Activated CD8-positive, alpha-beta memory T cell treated with anti-CD3 and anti-CD28 coated beads, Interleukin-2, amount 10 ng/mL, durations not matched to agents 7 days and 5 days (primary cell): ENCODE measurements at places on chromosomes 12 and 14. TPM values are rescaled to one million over a fixed set of nuclear protein-coding genes. Genes with fewer than 3 reads are reported as not detected.
A peak's percentile ranks its signal among the peaks of the same experiment; 100 is the strongest.

DNA sequence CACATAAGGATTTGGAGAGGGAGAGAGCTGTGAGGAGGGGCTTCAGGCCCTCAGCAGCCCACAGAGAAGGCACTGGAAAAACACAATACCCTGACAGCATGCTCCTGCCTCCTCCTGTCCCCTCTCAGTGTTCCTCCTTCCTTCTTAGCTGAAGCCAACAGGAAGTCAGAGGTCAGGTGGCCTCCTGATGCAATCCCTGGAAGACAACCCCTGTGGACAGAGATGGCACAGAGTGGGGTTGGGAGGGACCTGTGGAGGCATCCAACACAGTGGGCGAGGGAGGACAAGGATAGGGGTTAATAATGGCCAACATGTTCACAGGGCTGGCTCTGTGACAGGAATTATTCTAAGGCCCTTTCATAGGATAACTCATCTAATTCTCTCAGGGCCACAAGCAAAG lies 15.4 kb upstream of the IFI27L2 start:
- DNase-seq: no peak
- no peak overlapping the region for H3K4me3 ChIP-seq
- peaks cover 14% of the 10 kb centered on the region for H3K27me3 ChIP-seq
- peaks cover 25% of the 10 kb centered on the region for H3K4me1 ChIP-seq

TAS2R30 gene
- total RNA-seq: 2.1 TPM

GRCh38 chr12:14962797-14963196 lies 1.4 kb upstream of the ARHGDIB start:
- DNase-seq: no peak
- peak overlapping the region; percentile 100 for H3K27ac ChIP-seq
- H3K36me3 ChIP-seq: peaks cover 39% of the 10 kb centered on the region
- H3K27me3 ChIP-seq: no peaks in the 10 kb centered on the region
- H3K4me3 ChIP-seq: peak overlapping the region; percentile 99
- peaks cover 33% of the 10 kb centered on the region for H3K4me1 ChIP-seq

GRCh38 chr14:66965831-66966230 lies 223.4 kb upstream of the GARIN2 start:
- H3K27ac ChIP-seq: no peak overlapping the region
- no peaks in the 10 kb centered on the region for H3K27me3 ChIP-seq
- H3K36me3 ChIP-seq: no peaks in the 10 kb centered on the region

TMEM253 gene
- total RNA-seq: not detected

GRCh38 chr14:29629839-29630238 lies 297.8 kb downstream of the PRKD1 start:
- H3K4me3 ChIP-seq: no peak overlapping the region
- no peaks in the 10 kb centered on the region for H3K4me1 ChIP-seq
- H3K36me3 ChIP-seq: no peaks in the 10 kb centered on the region
- no peaks in the 10 kb centered on the region for H3K27me3 ChIP-seq
- H3K27ac ChIP-seq: no peak overlapping the region

DNA sequence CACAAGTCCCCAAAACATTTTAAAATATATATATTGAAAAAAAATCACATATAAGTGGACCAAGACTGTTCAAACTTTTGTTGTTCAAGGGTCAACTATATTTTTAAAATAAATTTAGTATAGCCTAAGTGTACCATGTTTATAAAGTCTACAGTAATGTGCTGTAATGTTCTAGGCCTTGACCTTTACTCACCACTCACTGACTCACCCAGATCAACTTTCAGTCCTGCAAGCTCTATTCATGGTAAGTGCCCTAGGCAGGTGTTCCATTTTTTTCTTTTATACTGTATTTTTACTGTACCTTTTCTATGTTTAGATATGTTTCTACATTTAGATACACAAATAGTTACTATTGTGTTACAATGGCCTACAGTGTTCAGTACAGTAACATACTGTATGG lies 23.4 kb upstream of the TMTC1 start:
- H3K4me1 ChIP-seq: no peaks in the 10 kb centered on the region
- H3K27me3 ChIP-seq: no peaks in the 10 kb centered on the region
- H3K36me3 ChIP-seq: no peaks in the 10 kb centered on the region

- H3K4me1 ChIP-seq: peaks cover 52% of the 10 kb centered on the region
- peak overlapping the region; percentile 87 for H3K4me3 ChIP-seq
- no peaks in the 10 kb centered on the region for H3K27me3 ChIP-seq
- DNase-seq: peak; percentile 92
Observed at GRCh38 chr12:47216150-47216677, 136.5 kb upstream of the AMIGO2 start.

- H3K4me1 ChIP-seq: no peaks in the 10 kb centered on the region
- DNase-seq: no peak
- no peak overlapping the region for H3K4me3 ChIP-seq
- no peak overlapping the region for H3K27ac ChIP-seq
Observed at GRCh38 chr14:73804636-73805035, 47.0 kb upstream of the PTGR2 start.

GRCh38 chr12:9699898-9700605 lies 30.5 kb downstream of the CLEC2D start:
- peak overlapping the region; percentile 96 for H3K27ac ChIP-seq
- H3K27me3 ChIP-seq: no peaks in the 10 kb centered on the region
- peaks cover 74% of the 10 kb centered on the region for H3K4me1 ChIP-seq

RASSF9 gene
- total RNA-seq: not detected

DNA sequence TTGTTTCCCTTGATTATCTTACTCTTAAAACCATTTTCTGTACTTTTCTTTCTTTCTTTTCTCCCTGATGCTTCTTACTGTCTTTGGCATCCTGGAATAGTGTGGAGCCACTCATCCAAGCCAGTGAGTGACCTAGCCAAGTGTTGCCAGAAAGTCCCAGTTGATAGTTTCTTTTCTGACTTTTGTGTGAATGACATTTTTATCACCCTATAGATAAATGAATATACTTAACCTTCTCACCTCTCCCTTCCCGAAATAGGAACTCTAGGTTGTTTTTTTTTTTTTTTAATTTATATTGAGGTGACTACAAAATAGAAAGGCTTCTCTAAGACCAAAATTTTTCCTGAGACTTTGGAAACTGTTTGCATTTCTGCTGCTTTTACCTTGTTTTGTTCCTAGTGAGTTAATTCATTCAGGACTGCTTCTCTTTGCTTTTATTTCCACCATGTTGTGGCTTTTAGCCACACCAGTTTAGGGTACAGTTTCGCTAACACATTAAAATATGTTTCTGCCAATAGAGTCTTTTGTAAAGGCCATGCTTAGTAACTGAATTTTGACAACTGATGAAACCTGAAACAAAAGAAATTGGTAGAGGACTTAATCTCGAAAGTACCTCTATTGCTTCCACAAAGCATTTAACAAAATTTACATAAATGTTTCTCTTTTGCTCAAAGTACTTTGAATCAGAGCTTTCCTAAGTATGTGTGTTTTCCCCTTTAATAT lies 194.6 kb downstream of the ERC1 start:
- DNase-seq: no peak
- no peak overlapping the region for H3K27ac ChIP-seq
- peaks cover 18% of the 10 kb centered on the region for H3K36me3 ChIP-seq
- no peaks in the 10 kb centered on the region for H3K27me3 ChIP-seq
- peaks cover 6% of the 10 kb centered on the region for H3K4me1 ChIP-seq
- no peak overlapping the region for H3K4me3 ChIP-seq

DNA sequence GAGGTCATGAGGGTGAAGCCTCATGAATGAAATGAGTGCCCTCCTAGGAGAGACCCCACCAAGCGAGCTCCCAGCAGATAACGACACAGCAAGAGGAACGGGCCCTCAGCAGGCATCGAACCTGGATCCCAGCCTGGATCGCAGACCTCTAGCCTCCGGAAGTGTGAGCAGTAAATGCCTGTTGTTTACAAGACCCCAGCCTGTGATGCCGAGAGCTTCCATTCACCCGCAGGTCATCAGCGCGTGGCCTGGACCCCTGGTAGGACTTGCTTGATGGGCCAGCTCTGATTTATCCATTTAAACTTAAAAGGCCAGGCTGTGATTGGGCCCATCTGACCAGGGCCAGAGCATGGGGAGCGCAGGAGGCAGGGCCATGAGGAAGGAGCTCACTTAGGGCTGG lies 7.0 kb downstream of the TMEM179 start:
- H3K27ac ChIP-seq: no peak overlapping the region
- no peak for DNase-seq
- no peaks in the 10 kb centered on the region for H3K36me3 ChIP-seq
- no peaks in the 10 kb centered on the region for H3K4me1 ChIP-seq
- H3K27me3 ChIP-seq: peaks cover 3% of the 10 kb centered on the region

DDN gene
- 0.38 TPM for total RNA-seq

BDKRB2 gene
- total RNA-seq: not detected

ELK3 gene
- total RNA-seq: 16.1 TPM

GRCh38 chr14:104129556-104129955 lies 8.8 kb upstream of the KIF26A start:
- H3K4me1 ChIP-seq: no peaks in the 10 kb centered on the region
- no peaks in the 10 kb centered on the region for H3K36me3 ChIP-seq
- DNase-seq: no peak
- H3K27me3 ChIP-seq: peaks cover 25% of the 10 kb centered on the region
- no peak overlapping the region for H3K27ac ChIP-seq
- no peak overlapping the region for H3K4me3 ChIP-seq

DNA sequence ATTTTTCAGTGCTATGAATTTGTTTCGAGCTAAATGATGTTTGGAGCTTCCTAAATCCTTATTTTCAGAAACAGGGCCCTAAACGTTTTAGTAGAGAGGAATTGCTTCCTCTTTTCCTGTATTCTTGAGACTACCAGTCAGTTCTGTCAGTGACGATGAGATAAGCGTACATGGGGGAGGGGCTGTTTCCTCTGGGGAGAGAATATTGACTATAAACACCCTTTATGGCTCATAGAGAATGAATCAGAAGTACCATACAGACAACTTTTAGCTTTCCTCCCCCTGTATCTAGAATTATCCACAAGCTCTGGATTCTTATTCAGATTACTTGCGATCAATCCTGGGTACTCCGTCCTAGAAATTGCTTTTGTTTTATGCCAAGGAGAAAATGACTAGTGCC lies 5.1 kb downstream of the TBK1 start:
- peak overlapping the region; percentile 62 for H3K27ac ChIP-seq
- no peaks in the 10 kb centered on the region for H3K27me3 ChIP-seq
- H3K4me3 ChIP-seq: no peak overlapping the region
- H3K36me3 ChIP-seq: peaks cover 42% of the 10 kb centered on the region
- peaks cover 58% of the 10 kb centered on the region for H3K4me1 ChIP-seq
- no peak for DNase-seq

DEGS2 gene
- not detected for total RNA-seq

DNA sequence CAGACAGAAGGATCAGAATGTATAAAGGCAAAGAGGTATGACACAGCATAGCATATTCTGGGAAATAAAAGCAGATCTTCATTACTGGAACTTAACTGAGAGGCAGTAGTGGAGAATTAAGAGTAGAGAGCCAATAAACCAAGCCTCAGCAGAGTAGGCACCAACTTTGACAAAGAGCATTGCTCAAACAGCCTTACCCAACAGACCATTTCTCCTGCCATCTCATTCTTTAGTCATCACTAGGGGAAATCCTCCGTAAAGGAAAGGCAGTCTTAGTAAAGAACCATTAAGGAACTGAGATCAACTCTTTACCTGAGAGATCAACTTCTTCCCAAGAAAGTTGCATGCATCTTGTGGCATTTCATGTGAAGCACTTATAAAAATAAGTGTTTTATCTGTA lies 36.6 kb downstream of the SENP1 start:
- H3K27me3 ChIP-seq: no peaks in the 10 kb centered on the region

GRCh38 chr14:96167224-96168148 lies 37.2 kb upstream of the BDKRB2 start:
- no peak overlapping the region for H3K4me3 ChIP-seq
- H3K36me3 ChIP-seq: no peaks in the 10 kb centered on the region
- no peaks in the 10 kb centered on the region for H3K27me3 ChIP-seq
